ENCODE measurements at places on chromosomes 4 and X. TPM values are rescaled to one million over a fixed set of nuclear protein-coding genes. Genes with fewer than 3 reads are reported as not detected.

The MAGEB17 gene
- not detected for total RNA-seq

The FMR1NB gene
- total RNA-seq: not detected

The TDO2 gene
- total RNA-seq: under 0.01 TPM

The ADAM29 gene
- not detected for total RNA-seq

The EREG gene
- total RNA-seq: 160 TPM

The KIF4A gene
- 0.14 TPM for total RNA-seq

The EGF gene
- total RNA-seq: 2.7 TPM

The ARMCX4 gene
- total RNA-seq: 0.34 TPM

The LPAR4 gene
- not detected for total RNA-seq

The IL3RA gene
- total RNA-seq: not detected

The SYP gene
- total RNA-seq: under 0.01 TPM

The RAB33A gene
- total RNA-seq: not detected

The GRIPAP1 gene
- 36.5 TPM for total RNA-seq

The SH3D19 gene
- total RNA-seq: 24.1 TPM

The PIN4 gene
- 19.2 TPM for total RNA-seq

The GUCY1A1 gene
- 1.8 TPM for total RNA-seq

The KLHL34 gene
- under 0.01 TPM for total RNA-seq

The POU3F4 gene
- not detected for total RNA-seq

The NAP1L3 gene
- not detected for total RNA-seq

The PNCK gene
- 2.5 TPM for total RNA-seq

The VCX2 gene
- total RNA-seq: not detected

The HSFX4 gene
- not detected for total RNA-seq

The S100P gene
- 19.9 TPM for total RNA-seq

The EFNB1 gene
- total RNA-seq: 127 TPM

The TMSB15A gene
- total RNA-seq: not detected

The PAGE2B gene
- total RNA-seq: not detected

The KIAA1210 gene
- total RNA-seq: not detected

The HSFX3 gene
- total RNA-seq: not detected

The RELL1 gene
- 57.7 TPM for total RNA-seq

All from nasal cavity respiratory epithelium epithelial cell of viscerocranial mucosa (primary cell).